Fibroblast of skin of scalp (primary cell): ENCODE measurements at places on chromosomes 16 and 17.

DNA sequence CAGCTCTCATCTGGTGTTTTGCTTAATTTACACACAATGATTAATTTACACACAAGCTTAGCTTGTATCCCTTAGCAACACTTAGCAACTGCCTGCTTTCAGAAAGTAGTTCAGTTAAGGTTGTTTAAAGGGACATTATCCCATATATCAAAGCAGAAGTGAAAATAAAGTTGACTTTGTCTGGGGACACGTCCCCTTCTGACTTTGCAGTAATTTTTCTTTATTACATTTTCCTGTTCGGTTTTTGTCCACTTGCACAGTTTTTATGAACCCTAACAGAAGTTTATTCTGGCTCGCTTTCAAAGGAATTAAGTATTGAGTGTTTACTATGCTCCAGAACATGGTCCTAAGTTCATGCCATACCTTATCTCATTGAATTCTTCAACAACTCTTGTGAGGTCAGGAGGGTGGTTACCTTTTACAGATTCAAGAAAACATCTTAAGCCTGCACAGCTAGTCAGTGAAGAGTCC is 41.5 kb downstream of the ARHGAP44 start:
- DNase-seq: no peak

GRCh38 chr16:24273508-24274182 is 17.5 kb downstream of the CACNG3 start:
- peak; percentile 1 for DNase-seq

GRCh38 chr16:27450196-27450549 is 48.2 kb downstream of the IL21R start:
- DNase-seq: no peak

DNA sequence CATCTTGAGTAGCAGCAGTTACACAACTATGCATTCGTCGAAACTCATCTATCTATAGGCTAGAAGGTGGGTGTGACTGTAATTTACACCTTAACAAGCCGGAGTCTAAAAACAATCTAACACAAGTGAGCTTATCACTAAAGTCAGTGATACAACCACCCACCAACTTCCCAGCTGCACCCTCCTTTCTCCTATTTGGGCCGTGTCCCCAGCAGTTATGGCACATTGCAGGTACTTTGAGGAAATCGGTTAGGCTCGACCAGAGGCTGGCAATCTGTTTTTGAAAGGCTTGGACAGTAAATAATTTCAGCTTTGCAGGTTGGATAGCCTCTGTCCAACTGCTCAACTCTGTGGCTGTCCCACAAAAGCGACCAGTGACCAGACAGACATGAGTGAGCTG is 26.0 kb downstream of the USP22 start:
- DNase-seq: no peak

- DNase-seq: peak; percentile 46
These were observed 11.7 kb downstream of the RHBDL3 start for GRCh38 chr17:32277284-32277683.

DNA sequence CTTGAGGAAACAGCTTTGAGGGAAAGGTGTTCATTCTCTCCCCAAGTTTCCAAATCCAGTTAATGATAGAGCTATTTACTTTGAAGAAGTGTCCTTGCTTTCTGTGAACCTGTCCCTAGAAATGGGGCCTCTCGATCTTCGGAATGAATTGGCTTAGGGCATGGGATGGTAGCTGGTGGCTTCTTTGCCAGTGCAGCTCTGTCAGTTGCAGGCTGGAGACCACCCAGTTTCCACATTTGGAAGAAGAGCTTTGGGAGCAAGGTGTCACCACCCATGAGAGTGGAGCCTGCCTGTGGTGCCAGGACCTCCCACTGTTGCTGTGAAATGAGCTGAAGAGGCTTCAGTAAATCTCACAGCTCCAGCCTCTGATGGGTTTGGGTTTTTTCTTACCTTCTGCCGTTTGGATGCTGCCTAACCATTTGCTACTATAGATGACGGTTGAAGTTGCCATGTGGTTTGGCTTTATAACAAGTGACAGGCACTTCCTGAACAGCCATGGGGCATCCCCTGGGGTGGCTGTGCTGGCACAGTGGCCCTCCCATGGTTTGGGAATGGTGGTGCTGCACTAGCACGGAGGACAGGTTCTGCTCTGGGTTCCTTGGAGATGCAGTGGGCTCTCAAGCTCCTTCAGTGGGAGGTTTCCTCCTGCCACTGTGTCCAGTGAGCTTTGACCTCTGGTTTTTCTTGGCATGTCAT is 19.5 kb upstream of the SLC5A10 start:
- no peak for DNase-seq

- peak; percentile 48 for DNase-seq
These were observed 586 bp downstream of the GLYR1 start for GRCh38 chr16:4846503-4846900.

GRCh38 chr17:74491626-74492025 is 25.2 kb downstream of the CD300A start:
- no peak for DNase-seq

DNA sequence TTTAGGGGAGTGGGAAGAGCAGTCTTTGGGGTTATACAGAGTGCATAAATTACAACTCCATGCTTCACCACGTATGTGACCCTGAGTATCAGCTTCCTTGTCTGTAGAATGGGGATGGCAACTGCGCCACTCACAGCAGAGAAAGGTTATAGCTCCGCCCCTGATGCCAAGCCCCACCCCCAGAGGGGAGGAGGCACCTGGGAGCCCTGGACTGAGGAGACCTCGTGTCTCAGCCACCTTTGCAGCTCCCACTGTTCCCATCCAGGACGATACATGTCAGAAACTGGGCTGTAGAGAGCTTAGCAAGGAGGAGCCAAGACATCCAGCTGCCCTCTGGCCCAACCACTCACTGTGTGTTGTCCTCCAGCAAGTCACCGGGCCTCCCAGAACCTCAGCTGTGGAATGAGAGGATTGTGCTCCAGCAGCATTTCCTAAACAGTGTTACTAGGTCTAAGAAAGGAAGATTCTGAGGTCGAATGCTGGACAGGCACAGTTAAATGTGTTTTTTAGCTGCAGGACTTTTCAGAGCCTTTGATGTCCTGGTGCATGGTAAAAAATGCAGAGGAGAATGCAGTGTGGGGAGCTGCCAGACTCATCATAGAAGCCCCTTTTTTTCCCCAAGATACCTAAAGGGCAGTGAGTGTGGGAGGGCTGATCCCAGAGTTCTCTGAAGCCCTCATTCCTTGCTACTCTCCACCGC is 49.4 kb downstream of the BEAN1 start:
- no peak for DNase-seq

GRCh38 chr16:56029026-56029425 is 153.9 kb upstream of the CES5A start:
- no peak for DNase-seq

GRCh38 chr16:4801962-4802658 is at the start of gene ROGDI:
Gene ROGDI (minus strand): TSS chr16:4802633. CDS start chr16:4802571, 62 bp downstream.
- peak; percentile 9 for DNase-seq
